ENCODE measurements at places on chromosomes 11 and 22.

GRCh38 chr11:58788355-58789023 lies 56.0 kb downstream of the GLYATL2 start:
- DNase-seq: peak; percentile 76

DNA sequence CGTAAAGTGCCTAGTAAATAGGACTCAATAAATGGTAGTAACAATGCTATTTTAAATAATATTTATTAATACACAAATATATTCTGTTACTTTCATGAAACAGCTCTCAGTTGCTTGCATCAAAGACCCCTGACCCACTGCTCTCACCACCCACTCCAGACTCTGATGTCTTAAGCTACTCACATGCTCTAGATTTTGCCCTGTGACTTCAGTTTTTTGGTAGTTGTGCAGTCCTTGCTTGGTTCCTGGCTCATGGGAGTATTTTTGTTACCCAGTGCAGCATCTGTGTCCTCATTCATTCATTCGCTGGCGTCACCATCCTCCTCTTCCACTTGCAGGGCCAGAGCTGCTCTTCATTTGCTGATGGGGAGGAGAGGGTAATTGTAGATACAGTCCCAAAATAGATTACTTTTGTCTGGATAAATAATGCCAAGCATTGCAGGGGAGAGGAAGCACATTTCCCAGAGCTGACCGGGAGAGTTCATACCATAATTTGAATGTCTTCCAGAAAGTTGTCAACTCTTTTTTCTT lies 12.7 kb downstream of the MRPL48 start:
- no peak for DNase-seq

DNA sequence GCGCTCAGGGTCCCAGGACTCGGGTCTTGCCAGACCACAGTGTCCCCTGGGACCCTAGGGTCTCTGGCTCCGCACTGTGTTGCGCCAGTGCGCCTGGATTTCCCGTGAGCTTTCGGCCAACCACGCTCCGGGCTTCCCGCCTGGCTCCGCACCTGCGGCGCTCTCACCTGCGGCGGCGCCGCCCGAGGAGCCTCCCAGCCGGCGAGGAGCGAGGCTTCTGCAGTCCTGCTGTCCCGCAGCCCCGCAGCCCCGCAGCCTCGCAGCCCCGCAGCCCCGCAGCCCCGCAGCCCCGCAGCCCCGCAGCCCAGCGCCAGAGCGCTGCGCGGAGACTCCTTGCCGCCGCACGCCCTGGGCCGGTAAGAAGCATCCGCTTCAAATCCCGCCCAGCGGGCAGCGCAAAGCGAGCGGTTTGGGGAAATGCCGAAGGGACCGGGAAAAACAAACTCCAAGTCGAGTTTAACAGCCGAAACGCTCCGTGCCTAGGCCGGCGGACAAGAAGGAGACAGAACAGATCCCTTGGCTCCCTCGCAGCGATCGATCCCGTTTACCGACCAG lies 939 bp downstream of the ALX4 start:
- DNase-seq: no peak

GRCh38 chr22:20584029-20584871 lies 76.8 kb downstream of the MED15 start:
- no peak for DNase-seq

DNA sequence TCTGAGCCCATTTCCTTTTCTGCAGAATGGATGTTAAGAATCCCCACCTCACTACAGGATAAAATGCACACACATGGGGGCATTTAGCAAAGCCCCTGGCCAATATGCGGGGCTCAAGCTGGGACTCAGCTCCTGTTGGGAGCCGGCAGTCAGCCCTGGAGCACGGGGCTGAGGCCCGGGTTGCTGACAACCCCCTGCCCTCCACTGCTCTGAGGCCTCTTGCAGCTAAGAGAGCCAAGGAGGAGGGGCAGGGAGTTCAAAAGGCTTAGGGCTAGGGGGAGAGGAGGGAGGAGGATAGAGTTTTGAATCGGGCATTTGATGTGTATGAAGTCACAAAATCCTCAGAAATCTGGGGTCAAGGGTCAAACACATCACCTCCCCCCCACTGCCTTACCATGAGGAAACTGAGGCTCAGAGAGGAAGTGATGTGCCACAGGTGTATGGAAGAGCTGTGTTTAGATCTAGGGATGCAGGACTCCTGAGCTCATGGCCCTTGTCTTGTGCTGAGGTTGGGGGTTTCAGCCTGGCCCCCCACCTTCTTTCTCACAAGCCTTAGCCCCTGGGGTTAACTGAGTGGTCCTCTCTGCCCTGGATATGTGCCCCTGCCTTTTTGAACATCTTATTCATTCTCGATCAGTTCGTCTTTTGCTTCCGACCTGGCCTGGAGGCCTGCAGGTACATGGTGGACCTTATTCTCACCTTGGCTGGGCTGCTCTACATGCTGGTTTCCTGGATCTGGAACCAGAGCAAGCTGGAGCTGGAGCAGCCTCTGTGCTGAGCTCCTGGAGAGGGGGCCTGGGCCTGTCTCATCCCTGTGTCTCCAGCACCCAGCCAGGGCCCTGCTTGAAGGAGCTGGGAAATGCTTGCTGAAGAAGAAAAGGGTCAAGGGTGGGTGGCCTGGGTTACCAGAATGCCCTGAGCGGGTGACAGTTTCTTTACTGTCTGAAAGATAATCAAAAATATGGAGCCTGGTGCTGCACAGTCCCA lies 80.3 kb downstream of the LRRC32 start:
- DNase-seq: no peak

- no peak for DNase-seq
Measured at GRCh38 chr22:41507330-41508063, 36.8 kb downstream of the POLR3H start.

DNA sequence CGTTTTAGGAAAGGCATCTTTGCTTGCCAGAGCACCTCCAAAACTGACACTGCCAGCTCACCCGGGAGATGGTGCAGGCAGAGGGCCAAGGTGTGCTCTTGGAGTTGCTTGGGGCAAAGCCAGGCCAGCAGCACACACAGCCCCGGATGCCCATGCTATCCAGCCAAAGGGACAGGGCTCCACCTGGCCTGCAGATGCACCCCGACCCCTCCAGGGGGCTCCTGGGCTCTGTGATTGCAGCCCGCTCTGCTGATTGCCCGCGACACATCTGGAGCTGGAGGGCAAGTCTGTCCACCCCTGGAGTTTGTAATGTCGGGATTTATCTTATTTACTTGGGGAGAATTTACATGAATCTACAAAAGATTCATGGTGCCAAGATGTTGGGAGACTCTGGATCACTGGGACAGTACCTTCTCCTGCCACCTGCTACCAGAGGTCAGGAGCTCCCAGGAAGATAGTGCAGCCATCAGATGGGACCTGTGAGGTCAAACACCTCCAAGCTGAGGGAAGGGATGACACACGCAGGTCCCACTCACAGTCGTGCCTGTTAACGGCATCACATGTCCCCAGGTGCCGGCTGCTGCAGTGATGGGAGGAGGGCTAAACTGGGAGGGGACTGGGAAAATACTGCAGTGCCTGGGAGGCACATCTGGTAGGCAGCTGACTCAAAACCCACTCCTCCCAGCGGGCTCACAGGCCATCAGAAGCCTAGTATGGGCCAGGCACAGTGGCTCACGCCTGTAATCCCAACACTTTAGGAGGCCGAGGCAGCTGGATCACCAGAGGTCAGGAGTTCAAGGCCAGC lies 17.2 kb downstream of the CBX7 start:
- DNase-seq: peak; percentile 46

DNA sequence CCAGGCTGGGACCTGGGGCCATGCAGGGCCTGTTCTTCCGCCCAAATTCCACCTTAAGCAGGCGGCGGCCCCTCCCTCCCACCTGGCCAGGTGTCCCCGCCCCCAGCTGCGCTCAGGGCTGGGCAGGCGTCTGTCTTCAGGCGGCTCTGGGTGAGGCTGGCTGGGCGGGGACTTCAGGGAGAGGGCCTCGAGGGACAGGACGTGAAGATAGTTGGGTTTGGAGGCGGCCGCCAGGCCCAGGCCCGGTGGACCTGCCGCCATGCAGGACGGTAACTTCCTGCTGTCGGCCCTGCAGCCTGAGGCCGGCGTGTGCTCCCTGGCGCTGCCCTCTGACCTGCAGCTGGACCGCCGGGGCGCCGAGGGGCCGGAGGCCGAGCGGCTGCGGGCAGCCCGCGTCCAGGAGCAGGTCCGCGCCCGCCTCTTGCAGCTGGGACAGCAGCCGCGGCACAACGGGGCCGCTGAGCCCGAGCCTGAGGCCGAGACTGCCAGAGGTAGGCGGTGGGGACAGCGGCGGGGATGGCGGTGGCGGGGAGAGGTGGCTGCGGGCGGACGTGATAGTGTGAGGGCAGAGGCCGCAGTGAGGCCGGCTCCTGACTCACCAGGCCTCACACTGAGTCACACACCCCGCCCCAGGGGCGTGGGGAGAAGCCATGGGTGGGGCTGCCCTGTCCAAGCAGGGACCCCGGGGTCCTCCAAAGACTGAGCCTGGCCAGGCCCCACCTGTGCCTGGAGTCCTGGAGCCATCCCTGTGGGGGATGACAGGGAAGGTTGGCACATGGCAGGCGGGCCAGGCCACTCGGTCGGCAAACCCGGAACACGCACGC lies at the start of gene PKP3:
Gene PKP3, plus strand, starts transcription at position 176 of the 824 bp plus-strand sequence. Its CDS starts 84 bp downstream, at position 260.
- no peak for DNase-seq

DNA sequence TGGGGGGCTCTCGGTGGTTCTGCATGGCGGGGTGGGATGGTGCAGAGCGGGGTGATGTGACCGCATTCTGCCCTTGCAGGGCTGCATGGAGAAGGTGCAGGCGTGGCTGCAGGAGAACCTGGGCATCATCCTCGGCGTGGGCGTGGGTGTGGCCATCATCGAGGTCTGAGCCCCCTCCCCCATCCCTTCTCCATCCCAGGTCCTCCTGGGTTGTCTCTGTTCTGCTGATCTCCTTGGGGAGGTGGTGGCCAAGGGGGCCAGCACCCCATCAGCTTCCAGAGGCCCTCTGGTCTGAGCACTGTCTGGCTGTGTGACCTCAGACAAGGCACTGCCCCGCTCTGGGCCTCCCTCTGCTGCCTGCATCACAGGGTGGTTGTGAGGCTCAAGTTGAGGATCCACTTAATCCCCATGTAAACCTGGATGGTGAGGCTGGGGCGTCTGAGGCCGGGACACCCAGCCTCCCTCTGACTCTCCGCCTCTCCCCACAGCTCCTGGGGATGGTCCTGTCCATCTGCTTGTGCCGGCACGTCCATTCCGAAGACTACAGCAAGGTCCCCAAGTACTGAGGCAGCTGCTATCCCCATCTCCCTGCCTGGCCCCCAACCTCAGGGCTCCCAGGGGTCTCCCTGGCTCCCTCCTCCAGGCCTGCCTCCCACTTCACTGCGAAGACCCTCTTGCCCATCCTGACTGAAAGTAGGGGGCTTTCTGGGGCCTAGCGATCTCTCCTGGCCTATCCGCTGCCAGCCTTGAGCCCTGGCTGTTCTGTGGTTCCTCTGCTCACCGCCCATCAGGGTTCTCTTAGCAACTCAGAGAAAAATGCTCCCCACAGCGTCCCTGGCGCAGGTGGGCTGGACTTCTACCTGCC lies 53.3 kb downstream of the CD82 start:
- no peak for DNase-seq

DNA sequence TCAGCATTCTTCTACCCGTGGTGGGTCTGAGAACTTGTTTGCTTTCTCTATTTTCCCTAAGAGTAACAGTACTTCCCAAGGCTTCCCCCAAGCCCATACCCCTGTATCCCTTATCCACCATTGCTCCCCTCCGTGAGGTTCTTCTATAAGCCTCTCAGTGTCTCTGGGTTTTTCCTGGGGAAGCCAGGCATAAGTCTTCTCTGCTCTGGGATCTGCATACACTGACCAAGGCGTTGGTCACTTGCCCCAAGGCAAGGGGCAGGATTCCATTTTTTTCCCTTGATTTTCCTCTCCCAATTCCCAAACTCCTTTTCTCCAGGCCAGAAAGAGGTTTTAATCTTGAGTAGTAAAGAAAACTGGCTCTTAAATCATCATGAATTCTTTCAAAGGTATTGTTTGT lies 27.2 kb upstream of the NCAM1 start:
- no peak for DNase-seq

DNA sequence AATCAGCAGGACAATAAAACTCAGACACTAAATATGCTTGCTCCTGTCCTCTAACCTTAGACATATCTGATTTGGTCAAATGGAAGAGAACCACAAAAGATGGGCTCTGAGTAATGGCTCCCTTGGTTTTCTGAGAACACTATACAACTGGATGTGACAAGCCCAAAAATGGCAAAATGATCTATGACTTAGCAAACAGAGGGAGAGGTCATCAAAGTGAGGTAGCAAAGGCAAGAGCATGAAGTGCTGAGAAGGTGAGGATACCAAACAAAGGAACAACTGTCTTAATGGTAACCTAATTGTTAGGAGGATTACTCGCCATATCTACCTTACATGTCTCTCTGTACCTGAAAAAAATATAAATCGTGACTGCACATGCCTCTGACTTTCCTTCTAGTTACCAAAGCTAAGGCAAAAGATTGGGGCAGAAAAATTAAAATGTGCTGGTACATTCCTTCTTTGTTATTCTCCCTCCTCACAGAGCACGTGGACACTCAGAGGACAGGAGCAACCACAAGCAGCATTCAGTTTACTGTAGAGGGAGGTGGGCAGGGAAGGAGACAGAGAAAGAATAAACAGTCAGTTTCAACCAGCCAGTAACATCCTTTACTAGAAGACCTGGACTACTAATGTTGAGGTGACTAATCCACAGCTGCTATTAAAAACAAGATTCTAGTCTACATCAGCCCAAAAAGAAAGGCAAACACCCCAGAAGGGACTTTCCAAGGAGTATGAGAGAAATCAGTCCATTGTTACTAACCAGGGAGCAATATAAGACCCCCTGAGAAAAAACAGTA lies 88.8 kb downstream of the AMBRA1 start:
- no peak for DNase-seq

- no peak for DNase-seq
Measured at GRCh38 chr11:134071306-134071705, 2.4 kb downstream of the JAM3 start.

DNA sequence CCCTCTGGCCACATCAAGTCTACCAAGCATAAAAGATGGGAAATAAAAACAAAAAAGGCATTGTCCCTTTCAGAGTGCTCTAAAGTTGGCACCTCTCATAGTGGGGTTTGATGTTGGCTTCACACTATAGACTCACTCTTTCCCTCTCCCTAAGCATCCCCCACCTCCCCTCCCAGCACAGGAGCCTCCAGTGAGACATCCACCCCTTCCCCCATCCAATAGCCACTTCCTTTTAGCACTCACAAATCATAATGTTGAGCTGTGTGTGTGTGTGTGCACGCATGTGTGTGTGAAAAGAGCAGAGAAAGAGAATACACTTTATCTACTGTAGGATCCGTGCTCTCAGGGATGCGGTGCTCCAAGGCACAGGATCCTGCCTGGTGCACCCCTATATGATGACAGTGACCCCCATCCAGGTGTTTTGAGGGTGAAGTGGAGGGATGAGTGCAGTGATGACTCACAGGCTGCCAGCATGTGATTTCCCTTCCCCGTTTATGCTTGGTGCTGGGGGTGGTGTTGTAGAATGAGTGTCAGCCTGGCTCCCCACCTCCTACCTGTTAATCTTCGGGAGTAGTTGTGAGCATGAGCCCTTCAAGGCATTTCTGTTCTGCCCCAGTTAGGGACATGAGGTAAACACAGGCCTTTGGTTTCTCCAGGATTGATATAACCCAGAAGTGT lies 235.2 kb upstream of the B3GAT1 start:
- no peak for DNase-seq

DNA sequence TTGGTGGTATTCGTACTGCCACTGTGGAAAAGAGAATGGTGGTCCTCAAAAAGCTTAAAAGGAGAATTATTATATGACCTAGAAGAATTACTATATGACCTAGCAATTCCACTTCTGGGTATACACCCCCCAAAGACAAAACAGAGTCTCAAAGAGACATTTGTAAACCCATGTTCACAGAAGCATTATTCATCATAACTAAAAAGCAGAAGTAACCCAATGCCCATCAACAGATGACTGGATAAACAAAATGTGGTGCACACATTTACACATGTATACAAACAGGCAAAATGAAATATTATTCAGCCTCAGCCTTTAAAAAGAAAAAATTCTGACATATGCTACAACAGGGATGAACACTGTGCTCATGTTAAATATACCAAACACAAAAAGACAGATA lies 89.4 kb downstream of the ARHGAP32 start:
- no peak for DNase-seq

Measured in suppressor macrophage treated with lipopolysaccharide for 4 hours (primary cell).